ENCODE measurements at places on chromosomes 3 and 15.

DNA sequence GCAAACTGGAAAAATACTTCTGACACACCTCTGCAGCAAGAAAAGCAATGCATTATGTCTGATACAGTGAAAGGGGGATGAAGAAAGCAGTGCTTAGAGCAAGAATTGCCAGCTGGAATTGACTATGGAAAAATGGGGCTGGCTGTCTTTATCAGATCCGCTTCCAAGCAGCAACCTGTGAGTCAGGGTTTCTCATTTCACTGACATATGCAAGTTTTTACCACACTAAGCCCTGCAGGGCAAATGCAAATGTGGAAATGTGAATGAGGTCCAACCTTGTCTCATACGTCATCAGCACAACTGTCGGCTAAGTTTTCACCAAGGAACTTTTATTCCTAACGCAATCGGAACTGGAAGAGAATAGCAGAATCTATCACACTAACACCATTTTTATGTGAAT, 172.5 kb upstream of the GADL1 start:
- peak; percentile 91 for DNase-seq

GRCh38 chr15:29925227-29926082, 103.2 kb upstream of the TJP1 start:
- DNase-seq: peak; percentile 42

GRCh38 chr3:23865595-23866396, 51.0 kb downstream of the NKIRAS1 start:
- DNase-seq: peak; percentile 73

DNA sequence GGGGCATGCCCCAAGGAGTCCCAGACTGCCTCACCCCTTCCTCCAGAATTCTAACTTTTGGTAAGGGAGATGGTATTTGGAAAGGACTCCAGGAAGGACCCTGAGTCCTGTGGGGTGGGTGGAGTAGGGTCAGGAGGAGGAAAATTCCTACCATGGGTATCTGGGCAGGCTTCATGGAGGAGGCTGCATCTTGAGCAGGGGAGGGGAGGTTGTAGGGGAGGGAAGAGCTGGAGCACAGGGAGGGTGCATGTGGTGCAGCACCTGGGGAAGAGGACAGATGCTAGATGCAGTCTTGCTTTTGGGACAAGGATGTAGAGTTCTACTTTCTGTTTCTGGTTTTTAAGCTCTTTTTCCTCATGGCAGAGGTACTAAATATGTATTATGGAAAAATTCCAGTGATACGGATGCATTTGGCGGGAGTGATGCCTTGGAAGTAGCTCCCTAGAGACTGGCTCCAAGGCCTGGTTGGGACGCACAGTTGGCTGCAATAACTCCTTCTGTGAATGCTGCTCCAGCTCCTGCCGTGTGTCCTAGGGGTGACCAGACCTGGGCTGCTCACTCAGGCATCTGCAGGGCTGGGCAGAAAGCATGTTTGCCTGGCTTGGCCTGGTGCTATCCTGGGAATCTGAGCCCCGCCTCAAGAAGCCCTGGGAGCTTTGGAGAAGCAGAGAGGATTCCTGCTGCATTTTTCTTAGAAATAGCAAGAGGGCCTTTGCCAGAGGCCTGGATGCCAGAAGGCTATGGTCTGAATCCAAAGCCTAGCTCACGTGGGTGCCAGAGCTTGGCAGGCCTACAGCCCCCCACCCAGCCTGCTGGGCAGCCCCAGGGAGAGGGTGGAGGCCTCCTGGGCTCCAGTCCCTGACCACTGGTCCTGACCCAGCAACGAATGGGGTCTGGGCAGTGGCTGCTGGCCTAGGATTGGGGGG, 10.1 kb downstream of the SEMA3F start:
- DNase-seq: no peak

GRCh38 chr3:57980416-57980815, 27.8 kb upstream of the FLNB start:
- no peak for DNase-seq

DNA sequence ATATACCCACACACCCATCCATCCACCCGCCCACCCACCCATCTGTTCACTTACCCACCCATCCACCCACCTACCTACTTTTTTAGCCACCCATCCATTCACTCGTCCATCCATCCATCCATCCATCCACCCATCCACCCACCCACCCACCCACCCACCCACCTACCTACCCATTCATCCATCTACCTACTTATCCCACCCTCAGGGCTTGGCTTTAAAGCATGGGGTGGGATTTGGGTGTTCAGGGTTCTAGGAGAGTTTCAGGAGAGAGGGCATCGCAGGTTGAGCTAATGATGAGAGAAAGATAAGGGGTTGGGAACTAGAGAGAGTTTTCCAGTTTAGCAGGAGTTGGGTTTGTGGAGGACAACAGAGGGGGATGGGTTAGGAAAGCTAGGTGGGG, 9.7 kb downstream of the FBLN2 start:
- no peak for DNase-seq

DNA sequence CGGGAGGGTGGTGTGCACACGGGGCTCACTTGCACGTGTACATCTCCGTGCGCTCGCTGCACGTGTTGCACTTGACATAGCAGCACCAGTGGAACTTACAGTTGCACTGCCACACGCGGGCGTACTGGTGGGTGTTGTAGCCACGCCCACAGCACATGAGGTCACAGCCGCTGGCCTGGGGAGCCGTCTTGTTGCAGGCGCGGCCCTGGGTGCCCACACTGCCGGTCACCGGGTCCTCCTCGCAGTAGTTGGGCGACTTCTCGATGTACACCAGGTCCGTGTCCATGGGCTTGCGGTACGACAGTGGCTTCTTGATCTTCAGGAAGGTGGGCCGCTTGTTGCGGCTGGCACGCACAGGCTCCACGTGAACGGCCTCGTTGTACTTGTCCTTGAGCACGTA, 61.0 kb downstream of the WNT7A start:
- DNase-seq: no peak

GRCh38 chr15:101489599-101490407, at the start of gene PCSK6:
Gene PCSK6, minus strand, starts transcription at chr15:101489707. Its CDS starts 37 bp downstream, at chr15:101489670.
- no peak for DNase-seq

DNA sequence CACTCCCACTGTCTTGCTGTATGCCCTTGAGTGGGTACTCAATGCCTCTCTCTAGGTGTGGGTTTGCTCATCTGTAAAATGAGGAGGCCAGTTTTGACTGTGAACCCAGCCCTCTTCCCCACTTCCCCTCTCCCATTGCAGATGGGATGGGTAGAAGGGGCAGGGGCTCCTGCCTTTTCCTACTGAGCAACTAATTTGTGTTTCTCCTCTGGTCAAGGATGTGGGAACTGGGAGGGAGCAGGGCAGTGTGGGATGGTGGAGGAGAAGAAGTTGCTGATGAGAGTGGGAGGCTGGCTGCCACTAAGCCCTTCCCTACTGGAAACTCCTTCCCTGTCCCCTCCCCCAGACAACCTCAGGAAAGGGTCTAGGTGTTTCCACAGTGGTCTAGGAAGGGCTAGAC, 20.1 kb upstream of the ANKDD1A start:
- DNase-seq: no peak

DNA sequence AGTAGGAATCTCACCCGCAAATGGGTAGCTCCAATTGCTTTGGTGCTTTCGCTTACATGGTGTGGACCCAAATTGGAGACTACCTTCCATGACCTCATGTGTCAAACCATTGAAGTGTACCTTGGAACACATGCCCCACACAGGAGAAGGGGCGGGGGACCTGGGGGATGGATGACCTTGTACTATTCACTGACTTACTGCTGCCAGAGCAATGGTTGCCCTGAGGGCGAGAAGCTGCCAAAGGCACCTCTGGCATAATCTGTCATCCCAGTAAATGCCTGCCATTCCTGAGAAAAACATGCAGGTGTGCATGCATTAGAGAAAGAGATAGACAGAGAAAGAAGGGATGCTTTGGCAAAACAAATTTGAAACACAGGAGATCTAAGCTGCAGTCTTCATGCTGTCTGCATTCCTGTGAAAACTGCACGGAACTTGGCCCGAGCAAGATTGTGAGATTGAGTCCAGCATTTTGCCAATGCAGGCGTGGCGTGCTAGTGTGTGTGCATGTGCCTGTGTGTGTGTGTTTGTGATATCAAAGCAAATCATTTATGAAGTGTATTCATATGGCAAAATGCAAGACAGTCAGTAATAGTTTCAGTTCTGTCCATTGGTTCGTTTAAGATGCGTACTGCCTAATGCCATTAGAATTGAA, 219.5 kb upstream of the MDFIC2 start:
- DNase-seq: no peak

DNA sequence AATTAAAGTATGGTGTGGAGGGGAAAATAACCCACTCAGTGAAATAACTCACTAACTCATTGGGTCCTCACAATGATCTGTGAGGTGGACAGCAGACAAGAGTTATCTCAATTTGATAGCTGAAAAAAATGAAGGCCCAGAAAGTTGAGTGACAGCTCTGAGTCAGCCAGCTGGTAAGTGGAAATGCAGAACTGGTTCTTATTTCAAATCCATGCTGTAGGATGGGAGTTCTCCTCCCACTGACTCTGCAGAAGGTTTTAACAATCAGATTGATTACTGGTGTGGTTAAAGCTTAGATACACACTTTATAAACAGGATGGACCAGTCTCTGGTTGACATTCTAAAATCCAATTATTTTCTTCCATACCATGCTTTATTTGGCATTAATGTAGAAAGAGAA, 87.0 kb upstream of the LMOD3 start:
- DNase-seq: no peak

DNA sequence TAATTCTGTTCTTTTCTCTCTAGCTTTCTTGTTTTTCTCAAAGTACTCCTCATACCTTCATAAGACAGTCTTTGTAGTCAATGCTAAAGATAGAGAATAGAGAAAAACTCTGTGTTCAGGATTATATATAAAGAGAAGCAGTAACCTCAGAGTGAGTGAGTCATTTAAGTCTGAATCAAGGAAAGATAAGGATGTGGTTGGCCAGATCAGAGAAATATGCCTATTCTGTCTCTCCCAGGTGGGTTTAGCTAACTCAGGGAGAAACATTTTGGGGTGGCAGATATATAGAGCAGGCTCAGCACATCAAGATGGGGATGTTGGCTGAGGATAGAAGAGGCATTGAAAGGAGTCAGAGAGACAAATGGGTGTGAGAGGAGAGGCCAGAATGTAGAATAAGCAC, 31.4 kb downstream of the GTF2E1 start:
- DNase-seq: peak; percentile 36

DNA sequence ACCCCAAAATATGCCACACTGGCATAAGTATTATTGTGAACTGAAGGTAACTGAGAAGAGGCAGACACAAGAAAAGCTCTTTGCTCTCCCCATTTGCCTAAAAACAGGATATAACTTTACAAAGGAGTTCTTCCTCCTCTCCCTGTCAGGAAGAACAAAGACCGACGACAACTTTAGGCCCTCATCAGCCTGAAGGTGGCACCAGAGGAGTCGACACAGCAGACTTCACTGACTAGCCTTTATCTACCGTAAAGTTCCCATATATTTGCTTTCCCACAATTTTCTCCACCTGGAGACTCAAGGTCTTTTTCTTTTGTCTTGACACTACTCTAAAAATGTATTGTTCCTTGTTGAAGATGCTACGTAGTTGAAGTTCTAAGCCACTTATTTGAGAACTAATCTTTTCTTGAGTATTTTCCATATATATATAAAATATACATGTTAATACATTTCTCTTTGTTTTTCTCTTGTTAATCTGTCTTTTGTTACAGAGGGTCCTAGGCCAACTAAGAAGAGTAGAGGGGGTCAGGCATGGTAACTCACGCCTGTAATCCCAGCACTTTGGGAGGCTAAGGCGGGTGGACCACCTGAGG, 16.2 kb upstream of the XIRP1 start:
- peak; percentile 74 for DNase-seq

DNA sequence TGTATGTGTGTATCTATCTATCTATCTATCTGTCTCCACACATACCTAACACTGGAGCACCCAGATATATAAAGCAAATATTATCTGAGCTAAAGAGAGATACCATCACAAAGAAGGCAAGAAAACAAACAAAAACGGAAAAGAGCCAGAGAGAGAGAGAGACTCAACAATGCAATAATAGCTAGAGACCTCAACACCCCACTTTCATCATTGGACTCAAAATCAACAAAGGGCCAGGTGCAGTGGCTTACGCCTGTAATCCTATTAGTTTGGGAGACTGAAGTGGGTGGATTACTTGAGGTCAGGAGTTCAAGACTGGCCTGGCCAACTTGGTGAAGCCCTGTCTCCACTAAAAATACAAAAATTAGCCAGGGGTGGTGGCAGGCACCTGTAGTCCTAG, 23.4 kb downstream of the NCBP2 start:
- no peak for DNase-seq
